Astrocyte (in vitro differentiated cells and primary cell): ENCODE measurements at places on chromosomes 6 and 20. TPM values are rescaled to one million over a fixed set of nuclear protein-coding genes. Genes with fewer than 3 reads are reported as not detected.

BIRC7 gene
- 2.9 and 3.3 TPM in 2 replicates for total RNA-seq

BNIP5 gene
- not detected in 2 replicates for total RNA-seq

SLC22A2 gene
- not detected in 2 replicates for total RNA-seq

JPH2 gene
- 18.1 and 18.5 TPM in 2 replicates for total RNA-seq

ZNF133 gene
- 10.7 and 12.5 TPM in 2 replicates for total RNA-seq

SLC24A3 gene
- 0.65 and 0.79 TPM in 2 replicates for total RNA-seq

SLC26A8 gene
- total RNA-seq: not detected in 2 replicates

THEMIS gene
- total RNA-seq: 0.07 TPM in 1 of 2 replicates, not detected in the other

DSN1 gene
- total RNA-seq: 5.8 and 6.1 TPM in 2 replicates

DACT2 gene
- total RNA-seq: 0.20 TPM in 1 of 2 replicates, not detected in the other

CENPW gene
- 16.0 and 16.1 TPM in 2 replicates for total RNA-seq

LY6G5B gene
- total RNA-seq: 17.5 and 20.3 TPM in 2 replicates

OR14J1 gene
- not detected in 2 replicates for total RNA-seq

DSP gene
- 468 and 555 TPM in 2 replicates for total RNA-seq

B3GALT4 gene
- 1.5 and 1.8 TPM in 2 replicates for total RNA-seq

WFDC10B gene
- total RNA-seq: not detected in 2 replicates

BMP6 gene
- total RNA-seq: 2.2 and 2.8 TPM in 2 replicates

NAPB gene
- 10.2 and 13.1 TPM in 2 replicates for total RNA-seq
